ENCODE measurements at places on chromosomes 1 and 21.

- no peak for DNase-seq
Measured at GRCh38 chr1:54800041-54800898, 853 bp downstream of the TTC22 start.

DNA sequence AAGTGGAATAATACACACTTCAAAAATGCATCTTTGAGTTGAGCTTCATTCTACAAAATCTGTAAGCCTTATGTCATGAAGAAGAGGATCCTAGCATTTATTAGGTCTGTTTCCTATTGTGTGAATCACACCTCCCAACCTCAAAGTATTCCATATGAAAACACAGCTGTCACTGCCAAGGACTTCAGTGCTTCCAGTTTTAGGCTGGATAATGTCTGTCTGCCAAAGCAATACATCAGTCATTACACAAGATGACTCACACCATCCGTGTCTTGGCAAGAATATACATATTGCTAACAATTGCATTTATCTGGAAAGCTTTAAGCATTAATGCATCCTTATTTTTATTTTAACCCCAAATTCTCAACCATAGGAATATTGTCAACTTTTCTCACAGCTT, 125.7 kb upstream of the TMPRSS15 start:
- DNase-seq = no peak

- no peak for DNase-seq
Measured at GRCh38 chr1:53089478-53090226, 27.6 kb downstream of the PODN start.

DNA sequence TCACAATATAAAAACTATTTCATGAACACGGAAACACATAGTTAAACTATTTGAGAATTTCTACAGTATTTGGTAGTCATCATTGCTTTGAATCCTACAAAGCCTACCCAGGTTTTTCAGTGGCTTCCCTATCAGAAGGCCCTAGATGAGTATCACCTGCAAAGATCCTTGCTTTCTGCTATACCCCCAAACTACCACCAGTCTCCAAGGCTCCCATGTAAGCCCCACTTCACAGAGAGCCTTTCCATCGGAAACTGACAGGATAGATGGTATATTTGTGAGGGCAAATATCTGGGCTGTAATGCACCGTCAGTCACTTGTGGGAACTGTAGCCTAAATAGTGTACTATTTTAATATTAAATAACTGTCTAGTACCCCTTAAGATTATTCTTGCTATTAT, 674.3 kb downstream of the BRINP3 start:
- DNase-seq = no peak

DNA sequence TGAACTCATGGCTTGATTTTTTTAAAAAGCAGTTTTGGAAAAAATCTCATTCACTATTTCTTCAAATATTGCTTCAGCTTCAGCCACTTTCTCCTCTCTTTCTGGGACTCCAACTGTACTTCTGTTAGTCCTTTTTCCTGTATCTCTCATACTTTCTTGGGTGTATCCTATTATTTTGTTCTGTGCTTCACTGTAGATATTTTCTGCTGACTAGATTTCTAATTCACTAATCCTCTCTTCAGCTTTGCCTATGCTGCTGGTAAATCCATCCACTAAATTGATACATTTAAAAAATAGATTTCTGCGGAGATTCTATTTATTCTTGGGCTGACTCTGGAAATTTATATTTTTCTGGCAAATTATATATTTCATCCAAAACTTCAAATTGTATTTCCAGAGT, 4.9 kb upstream of the KCNE2 start:
- DNase-seq = no peak

- DNase-seq = no peak
Measured at GRCh38 chr1:118896416-118896815, 91.7 kb downstream of the TBX15 start.

DNA sequence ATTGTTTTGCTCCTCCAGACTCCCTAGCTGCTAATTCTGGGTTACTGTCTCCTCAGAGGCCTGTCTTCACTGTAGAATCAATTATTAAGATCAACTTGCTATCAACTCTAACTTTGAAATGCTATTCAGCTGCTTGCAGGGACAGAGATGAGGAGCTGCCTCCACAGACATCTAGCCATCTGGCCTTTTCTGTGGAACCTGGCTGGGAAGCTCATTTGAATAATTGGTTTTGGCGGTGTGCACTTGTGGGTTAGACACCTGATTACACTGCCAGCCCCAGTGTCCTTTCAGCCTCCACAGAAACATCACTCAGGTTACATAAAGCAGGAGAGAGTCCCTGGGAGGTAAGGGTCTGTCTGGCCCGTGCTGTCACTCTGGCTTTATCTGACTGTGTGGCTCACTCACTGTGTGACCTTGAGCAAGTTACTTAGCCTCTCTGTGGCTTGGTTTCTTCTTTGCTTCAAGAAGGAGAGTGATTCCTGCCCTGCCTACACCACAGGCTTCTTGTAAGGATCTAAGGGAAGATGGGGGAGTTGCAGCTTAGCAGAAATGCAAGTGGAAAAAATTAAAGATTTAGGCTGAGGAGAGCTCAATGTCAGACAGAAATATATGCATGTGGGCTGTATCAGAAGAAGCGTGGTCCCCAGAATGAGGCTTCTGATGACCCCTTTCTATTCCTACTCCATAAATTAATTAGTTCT, 131.6 kb downstream of the BEND5 start:
- DNase-seq = no peak

DNA sequence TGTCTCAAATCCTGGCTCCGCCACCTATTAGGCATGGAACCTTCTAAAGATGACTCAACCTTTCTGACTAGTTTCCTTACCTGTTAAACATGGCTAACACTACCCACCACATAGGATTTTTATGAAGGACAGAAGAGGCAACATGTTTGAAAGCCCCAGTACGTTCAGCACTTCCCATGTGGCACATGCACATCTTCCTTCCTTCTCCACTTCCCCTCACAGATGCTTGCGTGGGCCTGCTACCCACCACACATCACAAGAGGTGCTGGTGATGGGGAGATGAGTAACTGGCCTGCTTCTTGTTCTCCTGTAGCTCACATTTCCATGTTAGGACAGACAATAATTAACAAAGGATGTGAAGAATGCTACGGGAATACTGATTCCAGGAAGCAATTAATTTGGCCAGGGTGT, 7.1 kb downstream of the ZBTB21 start:
- DNase-seq = peak; percentile 25

GRCh38 chr1:110291241-110292030, 47.7 kb upstream of the RBM15 start:
- no peak for DNase-seq

GRCh38 chr1:210817385-210818275, 316.3 kb downstream of the KCNH1 start:
- no peak for DNase-seq

DNA sequence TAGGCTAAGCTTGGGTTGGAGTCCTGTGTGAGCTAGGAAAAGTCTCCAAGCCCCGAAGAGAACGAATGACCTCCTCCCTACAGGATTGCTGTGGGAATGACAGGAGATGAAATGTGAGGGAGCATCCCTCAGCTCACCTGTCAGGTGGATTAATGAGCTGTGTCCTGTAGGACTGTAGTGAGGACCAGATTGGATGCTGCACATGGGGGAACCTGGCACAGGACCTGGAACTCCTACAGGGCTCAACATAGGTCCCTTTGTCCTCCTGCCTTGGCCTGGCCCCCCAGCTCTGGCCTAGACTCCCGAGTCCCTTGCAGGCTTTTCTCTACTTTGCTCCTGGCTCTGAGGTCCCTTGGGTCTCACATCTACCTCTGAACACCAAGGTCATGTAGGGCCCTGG, 155.7 kb downstream of the PTPRU start:
- no peak for DNase-seq

- no peak for DNase-seq
Measured at GRCh38 chr21:19123525-19123924, 719.9 kb upstream of the TMPRSS15 start.

- DNase-seq = no peak
Measured at GRCh38 chr1:171772312-171772711, 9.1 kb upstream of the METTL13 start.

GRCh38 chr1:84665703-84666317, 24.5 kb downstream of the SSX2IP start:
- no peak for DNase-seq

DNA sequence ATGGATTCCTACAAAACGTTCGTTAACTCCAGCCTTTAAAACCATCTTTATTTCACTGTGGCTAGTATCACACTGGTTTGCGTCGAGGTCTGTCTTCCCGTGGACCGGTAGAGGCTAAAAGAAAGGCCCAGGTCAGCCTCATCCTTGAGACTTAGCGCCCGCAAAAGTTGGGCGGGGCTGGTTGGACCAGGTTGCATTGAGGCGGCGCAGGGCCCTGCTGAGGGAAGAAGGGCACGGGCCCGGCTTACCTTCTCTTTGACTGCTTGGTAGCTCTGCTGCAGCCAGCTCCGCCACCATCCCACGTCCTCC, 455 bp downstream of the BSDC1 start:
- DNase-seq = peak; percentile 44

DNA sequence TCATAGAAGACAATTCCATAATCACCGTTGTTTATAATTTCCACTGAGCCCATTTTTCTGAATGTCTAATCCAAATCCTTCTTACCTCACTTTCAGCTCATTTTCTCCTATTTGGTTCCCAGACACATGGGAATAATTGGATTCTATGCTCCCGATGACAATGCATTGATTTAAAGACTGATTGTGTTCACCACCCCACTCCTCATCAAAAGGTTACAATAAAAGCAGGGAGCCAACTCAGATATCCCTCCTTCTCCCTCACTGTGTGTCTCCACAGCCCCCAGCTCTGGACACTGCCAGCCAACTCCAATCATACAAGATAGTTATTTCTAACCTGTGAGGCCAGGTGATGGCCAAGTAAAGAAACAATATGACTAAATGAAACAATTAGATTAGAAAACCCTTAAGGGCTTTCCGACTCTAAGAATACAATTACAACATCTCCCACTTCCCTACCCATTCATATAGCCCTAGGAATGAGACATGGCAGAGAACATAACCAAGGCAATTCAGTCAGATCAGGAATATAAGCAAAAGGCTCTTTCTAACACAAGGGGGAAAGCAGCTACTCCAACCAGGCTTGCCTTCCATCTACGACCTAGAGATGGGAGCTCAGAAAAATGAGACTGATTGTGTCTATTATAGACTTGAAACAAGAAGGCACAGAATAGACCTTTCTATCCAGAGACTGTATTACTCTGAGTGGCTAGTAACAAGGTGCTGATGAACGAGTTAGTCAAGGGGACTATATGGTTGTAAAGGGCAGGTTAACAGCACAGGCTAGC, 28.5 kb upstream of the CADM3 start:
- DNase-seq = no peak

DNA sequence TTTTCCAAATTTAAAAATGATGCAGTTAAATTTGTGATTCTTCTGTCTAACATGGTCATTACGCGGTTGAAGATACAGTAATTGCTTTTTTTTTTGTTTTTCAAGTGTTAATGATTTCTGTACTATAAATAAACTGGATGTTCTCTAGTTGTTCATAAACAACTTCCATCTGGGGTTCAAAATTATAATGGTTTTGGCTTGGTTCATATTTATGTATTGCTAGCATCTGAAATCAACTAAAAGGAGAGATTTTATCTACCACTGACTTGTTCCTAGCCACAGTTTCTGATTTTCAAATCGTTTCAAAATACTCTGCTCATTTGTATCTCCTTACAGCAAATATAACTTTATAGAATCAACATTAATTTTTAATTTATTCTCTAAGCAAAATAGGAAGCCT, 35.2 kb upstream of the PLPPR4 start:
- DNase-seq = no peak

DNA sequence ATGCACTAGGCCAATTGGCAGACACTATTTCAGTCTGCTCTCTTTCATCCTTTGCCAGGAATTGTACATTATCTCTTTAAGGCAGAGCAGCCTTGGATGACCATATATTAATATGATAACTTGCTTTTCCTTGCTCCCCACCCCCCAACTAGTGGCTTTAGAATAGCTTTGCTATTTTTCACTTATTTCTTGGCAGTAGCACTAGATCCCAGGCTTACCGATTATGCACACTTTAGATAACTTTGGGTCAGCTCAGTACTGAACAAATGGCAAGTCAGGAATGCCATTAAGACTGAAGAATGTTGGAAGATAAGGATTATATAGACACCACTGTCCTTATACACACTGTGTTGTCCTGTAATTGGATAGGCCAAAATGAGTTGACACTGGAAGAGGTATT, 146.4 kb downstream of the FGGY start:
- DNase-seq = no peak

DNA sequence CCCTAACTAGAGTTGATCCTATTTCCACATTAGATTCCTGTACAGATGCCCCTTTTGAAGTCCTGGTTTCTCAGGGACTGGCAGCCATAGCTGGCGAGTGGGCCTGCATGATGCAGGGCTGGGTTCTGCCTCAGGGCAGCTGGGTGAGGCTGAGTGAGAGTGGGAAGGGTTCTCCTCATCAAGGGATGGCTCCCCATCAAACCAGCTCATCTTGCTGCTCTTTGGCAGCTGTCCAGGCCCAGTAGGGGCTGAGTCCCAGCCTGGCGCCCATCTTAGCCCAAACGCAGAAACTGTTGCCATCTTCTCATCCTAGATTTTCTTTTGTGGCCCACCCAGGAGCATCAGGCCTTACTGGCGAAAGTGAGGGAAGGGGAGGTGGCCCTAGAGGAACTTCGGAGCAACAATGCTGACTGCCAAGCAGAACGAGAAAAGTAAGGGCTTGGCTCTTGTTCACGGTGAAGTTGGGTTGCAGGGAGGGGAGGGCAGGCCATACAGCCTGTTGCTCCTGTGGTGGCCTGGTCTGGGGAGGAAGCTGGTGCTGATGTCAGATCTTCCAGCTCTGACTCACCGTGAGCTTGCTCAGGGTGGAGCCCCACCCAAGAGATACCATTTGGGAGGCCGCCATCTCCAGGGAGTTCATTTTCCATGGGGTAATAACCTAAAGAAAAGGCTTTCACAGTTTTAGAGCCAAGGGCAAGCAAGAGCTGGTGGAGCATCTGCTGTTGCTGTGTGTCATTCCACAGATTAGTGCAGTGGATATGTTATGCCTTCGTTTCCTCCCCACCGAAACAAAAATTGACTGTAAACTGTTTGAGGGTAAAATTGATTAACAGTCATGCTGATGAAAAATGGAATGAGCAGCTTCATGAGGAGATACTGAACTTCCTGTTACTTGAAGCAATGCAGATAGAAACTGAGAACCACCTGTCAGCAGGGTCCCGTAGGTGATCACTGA, 34.7 kb downstream of the TUFT1 start:
- DNase-seq = peak; percentile 23

DNA sequence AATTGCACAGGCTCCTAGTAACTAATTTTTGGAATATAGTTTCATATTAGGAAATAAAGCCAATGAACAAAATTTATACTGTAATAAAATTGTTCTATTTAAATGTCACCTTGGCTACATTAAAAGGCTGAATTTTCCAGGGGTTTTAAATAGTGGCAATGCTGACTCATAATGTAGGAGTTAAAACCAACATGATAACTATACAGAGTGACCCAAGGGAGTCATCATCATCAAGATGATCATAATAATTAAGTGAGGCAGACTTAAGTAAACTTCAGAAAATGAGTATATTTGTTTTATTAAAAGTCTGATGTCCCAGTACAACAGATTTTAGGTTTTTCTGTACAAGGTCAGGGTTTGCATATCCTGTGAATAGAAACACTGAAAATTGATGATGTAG, 183.4 kb downstream of the PLPPR4 start:
- no peak for DNase-seq

- no peak for DNase-seq
Measured at GRCh38 chr1:33713058-33713877, 150.6 kb upstream of the HMGB4 start.
